Kasumi-1 (cell line): ENCODE measurements at places on chromosomes 5 and 9.

- no peak for DNase-seq
Observed at GRCh38 chr9:92745331-92745730, 19.3 kb downstream of the BICD2 start.

DNA sequence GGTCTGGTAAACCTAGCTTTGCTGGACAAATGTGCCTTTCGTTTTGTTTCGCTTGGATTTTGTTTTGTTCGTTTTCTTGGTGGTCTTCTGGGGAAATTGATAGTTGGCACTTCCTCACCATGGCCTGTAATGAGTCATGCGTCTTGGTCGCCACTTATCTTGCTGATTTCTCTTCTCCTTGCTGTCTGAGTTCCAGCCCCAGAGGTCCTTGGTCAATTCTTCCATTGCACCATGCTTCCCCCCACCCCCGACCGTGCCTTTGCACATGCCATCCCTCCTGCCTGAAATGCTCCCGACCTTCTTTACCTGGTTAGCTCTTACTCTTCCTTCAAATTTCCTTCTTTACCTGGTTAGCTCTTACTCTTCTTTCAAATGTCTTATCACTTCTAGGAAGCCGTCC lies 168.7 kb upstream of the MSX2 start:
- no peak for DNase-seq

- DNase-seq = no peak
Observed at GRCh38 chr5:176184608-176185132, 53.6 kb upstream of the SIMC1 start.

DNA sequence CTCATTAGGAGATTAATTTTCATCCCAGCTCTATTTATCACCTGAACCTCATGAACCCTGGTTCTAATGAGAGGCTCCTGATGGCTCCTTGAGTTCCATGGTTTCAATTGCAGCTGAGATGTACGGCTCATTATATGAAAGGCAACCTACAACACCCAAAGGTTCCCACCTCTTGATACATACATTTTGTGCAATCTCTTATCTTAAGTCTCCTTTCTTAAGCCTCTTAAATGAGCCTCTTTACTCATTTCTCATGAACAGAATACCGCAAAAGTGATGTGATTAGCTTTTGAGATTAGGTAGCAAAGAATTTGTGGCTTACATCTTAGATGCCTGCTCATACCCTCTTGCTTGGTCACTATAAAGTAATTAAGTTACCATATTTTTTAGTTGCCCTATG lies 1964.0 kb upstream of the CDH6 start:
- DNase-seq = no peak

DNA sequence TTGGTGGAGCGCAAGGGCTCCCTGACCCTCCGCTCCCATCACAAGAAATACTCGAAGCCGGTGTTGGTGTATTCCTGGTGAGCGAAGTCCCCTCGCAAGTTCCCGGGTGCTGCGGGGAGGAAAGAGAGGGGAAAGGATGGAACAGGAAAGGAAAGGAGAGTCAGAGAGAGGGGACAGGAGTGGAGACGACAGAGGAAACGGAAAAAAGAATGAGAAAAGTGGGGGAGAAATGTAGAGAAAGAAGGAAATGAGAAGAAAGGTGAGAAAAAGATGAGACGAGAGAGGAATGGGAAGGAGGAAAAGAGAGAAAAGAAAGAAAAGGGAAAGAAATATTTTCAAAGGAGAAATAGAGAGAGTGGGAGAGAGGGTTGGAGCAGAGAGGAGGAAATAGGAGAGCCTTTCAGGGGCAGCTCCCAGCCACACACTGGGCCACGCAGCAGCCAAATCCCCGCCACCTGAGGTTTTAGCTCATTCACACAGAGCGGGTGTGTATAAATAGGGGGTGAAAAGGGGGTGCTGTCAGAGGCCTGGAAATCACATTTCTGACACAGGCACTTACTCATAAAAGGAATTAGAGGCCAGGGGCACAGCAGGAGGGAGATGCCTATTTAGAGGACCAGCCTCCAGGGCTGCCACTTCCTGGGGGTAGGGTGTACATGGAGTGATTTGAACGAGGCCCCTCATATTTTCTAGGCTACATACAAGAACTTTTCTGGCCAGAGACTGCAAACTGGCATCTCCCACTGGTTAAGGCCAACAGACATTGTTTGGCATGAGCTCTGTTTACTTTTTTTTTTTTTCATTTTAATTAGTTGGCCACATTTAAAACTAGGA lies 555 bp downstream of the CFAP95 start:
- no peak for DNase-seq

GRCh38 chr5:52989781-52990527 lies 802 bp downstream of the ITGA2 start:
- peak; percentile 29 for DNase-seq

DNA sequence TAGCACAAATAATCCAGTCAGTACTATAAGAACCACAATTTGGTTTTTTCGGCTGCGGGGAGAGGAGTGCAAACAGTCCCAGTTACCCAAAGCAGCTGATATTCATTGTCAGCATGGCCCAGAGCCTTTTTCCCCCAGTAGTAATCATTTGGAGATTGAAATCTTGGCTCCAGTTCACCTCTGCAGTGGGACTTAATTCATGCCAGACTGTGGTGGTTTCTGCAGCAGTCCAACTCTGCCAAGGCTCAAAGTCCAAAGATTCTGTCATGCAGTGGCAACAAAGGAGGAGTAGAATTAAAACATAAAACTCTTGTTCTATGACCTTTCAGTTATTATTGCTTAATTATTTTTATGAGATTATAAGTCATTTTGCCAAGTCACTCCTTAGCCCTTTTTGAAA lies 25.0 kb upstream of the TRIM36 start:
- no peak for DNase-seq

- DNase-seq = no peak
Observed at GRCh38 chr5:15993334-15993733, 186.3 kb downstream of the MARCHF11 start.

DNA sequence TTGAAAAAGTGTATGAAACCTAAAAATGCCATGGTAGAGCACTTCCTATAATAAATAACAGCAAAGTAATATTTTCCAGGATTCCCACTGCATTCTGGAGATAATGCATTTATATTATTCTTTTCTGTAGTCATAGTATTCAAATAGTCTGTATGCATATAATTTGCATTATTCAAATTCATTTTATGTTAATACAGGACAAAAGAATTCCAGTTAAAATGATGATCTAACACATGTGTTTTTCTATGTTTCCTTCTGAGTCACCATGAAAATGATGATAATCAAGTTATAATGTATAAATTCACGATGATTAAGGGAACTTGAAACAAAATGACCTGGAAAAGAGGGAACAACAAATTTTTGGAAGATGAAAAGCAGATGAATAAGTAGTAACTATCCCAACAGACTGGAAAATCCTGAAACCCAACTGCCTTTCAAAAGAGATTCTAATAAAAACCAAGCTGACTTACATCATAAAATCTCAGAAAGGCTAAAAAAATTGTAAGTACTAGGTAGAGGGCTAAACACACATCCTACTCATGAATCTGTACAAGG lies 358.6 kb upstream of the PAPPA start:
- DNase-seq = no peak

DNA sequence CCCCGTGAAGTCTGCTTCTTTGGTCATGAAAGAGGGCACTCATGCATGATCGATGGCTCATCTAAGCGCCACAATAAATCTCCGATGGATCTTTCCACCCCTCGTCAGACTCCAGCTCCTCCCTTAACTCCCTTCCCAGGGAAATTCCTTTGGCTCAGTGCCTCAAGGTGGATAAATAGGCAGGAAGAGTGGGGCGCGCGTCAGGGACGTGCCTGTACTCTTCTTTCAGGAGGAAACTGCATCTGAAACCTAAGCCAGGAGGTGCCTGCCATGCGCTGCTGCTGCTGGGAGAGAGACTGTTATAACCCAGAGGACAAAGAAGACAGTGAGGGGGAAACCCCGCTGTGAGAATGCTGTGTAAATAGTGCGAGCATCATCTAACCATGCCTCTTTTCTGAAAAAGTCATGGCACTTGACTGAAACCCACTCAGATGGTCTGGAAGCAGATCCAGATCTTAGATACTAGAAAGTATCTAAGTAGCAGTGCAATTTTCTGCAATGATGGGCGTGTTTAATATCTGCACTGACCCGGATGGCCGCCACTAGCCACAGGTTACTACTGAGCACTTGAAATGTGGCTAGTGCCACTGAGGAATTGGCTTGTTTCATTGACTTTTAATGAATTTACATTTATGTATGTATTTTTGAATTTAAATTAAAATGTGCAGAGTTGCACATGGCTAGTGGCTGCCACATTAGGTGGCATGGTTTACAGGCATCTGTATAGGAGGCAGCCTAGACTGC lies 120.3 kb upstream of the BASP1 start:
- no peak for DNase-seq

DNA sequence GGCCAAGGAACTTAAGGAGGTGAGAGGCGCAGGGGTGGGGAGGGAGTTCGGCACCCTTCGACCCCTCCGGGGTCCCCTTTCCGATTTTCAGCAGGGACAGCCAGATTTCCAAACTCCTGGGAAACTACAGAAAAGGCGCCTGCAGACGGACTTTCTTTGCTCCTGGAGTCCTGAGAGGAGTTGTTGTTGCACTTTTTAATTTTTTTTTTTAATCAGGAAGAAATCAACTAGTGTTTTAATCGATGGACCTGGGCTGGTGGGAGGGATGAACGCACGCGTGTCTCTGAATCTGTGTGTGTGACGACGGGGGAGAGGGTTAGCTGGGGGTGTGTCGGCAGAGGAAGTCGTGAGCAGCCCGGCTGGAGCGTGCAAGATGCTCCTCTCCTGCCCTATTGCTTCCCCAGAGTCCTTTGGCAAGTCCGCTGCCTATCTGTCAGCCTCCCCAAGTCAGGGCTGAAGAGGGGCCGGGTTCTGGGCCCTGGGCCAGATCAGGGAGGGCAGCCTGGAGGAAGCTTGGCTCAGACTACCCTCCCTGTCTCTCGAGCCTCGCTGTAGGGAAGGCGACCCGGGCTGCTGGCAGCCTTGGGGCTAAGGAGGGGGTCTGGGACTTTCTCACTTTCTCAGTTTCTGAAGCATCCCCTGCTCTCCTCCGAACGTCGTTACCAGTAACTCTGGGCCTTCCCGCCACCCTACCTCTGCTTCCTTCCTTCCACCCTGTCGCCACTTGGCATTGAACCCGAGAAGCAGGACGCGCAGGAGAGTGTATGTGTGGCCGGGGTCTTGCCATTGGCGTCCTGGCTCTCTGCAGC lies 731 bp downstream of the PRR16 start:
- DNase-seq = peak; percentile 30

- no peak for DNase-seq
Observed at GRCh38 chr5:15365070-15365469, 134.9 kb upstream of the FBXL7 start.

DNA sequence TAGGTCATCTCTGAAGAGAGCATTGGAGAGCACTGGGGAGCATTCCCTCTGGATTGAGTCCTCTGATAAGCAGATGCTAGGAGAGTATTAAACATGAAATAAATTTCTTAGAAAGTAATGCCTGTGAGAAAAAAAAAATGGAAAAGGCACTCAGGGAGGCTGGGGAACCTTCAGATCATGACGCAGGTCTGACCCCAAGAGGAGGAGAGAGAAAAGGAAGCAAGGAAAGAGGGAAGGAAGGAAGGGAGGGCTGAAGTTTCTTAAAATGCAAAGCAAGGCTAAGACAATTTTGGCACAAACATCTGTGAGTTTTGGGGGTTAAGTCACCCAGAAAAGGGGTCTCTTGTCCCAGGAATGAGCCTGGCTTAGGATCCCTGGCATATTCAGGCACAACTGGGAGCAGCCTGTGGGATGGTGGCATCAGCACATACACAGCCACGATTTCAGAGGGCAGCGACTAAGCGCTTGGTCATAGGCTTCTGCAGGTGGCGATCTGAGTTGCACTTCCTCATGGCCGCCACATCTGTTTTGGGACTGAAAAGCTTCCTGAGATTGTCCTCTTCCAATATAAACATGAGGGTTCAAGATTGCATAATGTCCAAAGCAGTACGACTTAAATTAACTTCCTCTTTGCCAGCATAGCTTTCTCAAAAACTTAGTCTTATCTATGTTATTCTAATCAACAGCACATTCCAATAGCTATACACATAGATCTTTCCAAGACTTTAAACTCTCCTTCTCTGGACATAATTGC lies 692.7 kb downstream of the DNAH5 start:
- DNase-seq = peak; percentile 41

GRCh38 chr5:35477321-35477720 lies 140.3 kb upstream of the SPEF2 start:
- DNase-seq = no peak

- no peak for DNase-seq
Observed at GRCh38 chr5:135387629-135387960, 11.4 kb downstream of the MACROH2A1 start.

DNA sequence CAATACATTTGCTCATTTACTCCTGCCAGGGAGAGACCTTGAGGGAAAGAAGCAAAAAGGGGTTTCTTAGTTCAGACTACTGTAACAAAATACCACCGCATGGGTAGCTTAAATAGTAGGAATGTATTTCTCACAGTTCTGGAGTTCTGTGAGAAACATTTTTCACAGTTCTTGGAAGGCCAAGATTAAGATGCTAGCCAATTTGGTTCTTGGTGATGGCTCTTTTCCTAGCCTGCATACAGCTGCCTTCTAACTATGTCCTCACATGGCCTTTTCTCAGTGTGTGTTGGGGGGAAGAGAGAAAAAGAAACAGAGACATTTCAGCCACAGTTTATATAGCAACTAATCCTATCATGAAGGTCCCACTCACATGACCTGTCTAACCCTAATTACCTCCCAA lies 1644.7 kb upstream of the C9orf72 start:
- no peak for DNase-seq

- DNase-seq = no peak
Observed at GRCh38 chr9:99718631-99719030, 103.1 kb upstream of the NR4A3 start.

DNA sequence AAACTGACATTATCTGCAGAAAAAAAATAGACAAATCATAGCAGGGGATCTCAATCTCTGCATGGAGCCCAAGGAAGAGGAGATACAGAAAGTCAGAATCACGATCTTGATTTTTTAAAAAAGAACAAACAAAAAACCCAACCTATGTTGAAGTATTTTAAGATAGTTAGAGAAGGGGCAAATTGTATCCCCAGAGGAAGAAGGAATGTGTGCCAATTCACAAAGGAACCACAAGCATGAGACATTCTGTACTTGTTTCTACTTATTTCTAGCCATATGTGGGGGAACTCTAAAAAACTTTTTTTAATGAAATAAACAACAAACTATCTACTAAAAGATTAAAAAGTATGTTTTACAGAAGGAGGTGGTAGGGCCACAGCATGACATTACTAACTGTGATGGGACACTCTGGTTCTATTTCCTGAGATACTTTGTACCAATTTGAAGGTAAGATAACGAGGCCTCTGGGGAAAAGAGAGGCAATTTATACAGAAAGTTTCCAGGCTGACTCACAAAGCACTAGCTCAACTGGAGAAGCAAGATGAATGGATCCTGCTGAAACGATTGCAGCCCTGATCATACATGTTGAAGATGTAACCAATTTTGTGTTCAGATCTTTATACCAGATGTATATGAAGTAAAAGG lies 22.5 kb downstream of the RANBP3L start:
- no peak for DNase-seq

DNA sequence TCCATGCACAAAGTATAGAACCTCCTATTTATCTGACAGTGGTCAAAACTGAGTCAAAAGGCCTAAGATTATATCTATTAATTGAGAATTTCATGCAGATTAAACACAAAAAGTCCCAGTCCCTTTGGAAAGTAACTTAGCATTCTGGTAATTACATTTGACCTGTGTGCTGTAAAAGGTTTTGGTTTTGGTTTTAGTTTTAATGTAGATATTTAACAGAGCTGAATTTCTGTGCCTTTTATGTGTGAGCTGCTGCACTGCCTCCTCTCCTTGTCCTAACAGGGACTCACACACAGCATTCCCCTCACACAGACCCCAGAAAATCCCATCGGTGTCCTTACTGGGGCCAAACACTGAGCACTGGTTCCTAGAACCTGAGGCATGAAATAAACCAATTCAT lies 31.0 kb upstream of the FSD1L start:
- no peak for DNase-seq
